ENCODE measurements at places on chromosomes 7 and 10.

- DNase-seq = no peak
Measured at GRCh38 chr7:136956671-136957070, 88.2 kb downstream of the CHRM2 start.

GRCh38 chr10:66353422-66353821 is 572.4 kb upstream of the LRRTM3 start:
- DNase-seq = no peak

GRCh38 chr10:18649364-18649959 is 1.9 kb downstream of the NSUN6 start:
- no peak for DNase-seq

DNA sequence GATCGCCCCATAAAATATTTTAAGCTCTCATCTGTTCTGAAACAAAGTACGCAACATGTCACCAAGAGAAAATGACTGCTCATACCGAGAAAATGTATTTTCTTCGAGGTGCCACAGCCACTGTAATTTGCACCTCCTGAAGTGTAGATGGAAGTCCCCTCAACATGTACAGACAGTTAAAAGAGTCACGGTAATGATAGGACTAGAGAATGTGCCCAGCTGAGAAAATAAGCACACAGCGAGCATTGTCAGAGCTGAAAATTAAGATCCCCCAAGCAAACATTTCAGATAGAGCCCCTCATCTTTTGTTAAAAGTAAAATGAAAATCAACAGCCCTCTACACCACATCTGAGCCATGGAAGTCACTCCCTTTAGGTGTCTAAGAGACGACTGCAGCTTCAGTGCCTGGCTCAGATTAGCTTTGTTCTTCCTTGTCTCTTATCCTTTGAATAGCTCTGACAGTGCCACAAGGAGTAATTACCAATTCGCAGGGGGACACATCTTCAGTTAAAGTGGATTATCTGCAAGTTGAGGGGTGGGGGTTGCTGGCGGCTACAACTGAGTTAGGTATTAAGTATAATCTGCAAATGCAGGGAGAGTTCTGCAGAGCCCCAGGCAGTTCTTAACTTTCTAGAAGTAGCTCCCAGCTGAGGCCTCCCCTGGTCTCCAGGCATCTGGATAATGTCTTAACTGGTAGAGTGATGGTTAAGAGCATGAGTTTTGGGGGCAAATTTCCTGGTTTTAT is 222.7 kb upstream of the C7orf33 start:
- no peak for DNase-seq

GRCh38 chr7:20310301-20310700 is 20.4 kb upstream of the ITGB8 start:
- DNase-seq = no peak

- no peak for DNase-seq
Measured at GRCh38 chr10:30215623-30216022, 133.5 kb downstream of the MTPAP start.
